ENCODE measurements at places on chromosomes 2 and 18.
A peak's percentile ranks its signal among the peaks of the same experiment; 100 is the strongest.

GRCh38 chr2:159009940-159010339 is 41.5 kb downstream of the TANC1 start:
- no peak for DNase-seq

GRCh38 chr2:137039482-137040152 is 274.3 kb downstream of the THSD7B start:
- DNase-seq, result no peak

- no peak for DNase-seq
Observed at GRCh38 chr2:152099367-152100050, 665 bp upstream of the CACNB4 start.

- DNase-seq, result no peak
Observed at GRCh38 chr2:86673986-86674670, 46.0 kb upstream of the RMND5A start.

GRCh38 chr18:12282442-12283039 is 25.5 kb upstream of the TUBB6 start:
- no peak for DNase-seq

DNA sequence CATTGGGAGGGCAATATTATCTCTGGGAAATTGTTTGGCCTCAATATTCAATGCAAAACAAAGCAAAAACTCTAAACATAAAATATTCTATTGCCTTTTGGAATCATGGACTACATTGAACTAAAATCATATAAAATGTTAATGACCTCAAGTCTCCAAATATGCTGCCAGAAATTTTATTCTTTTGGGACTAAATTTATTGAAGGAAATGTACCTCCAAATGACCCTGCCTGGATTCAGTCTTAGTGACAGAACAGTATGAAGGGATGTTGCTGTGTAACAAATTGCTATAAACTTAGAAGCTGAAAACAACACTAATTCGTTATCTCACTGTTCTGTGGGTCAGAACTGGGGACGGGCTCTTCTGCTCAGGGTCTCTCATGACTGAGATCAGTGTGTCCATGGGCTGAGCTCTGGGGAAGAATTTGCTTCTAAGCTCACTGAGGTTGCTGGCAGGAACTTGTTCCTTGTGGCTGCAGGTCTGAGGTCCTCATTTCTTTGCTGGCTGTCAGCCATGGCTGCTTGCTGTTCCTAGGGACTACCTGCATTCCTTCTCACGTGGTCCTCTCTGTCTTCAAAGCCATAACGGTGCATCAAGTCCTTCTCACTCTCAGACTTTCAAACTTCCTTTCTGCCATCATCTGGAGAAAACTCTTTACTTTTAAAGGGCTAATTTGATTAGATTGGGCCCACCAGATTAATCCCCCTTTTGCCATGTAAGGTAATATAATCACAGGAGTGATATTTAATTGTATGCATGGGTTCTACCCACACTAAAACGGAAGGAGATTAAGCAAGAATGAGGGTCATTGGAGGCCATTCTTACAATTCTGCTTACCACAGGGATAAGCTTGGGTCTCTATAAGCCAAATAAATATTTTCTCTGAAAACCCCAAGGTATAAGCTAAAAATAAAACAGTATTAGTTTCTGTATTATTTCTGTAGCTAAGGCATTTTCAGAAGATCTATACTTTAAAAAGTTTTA is 149.0 kb downstream of the ADCYAP1 start:
- DNase-seq, result no peak

DNA sequence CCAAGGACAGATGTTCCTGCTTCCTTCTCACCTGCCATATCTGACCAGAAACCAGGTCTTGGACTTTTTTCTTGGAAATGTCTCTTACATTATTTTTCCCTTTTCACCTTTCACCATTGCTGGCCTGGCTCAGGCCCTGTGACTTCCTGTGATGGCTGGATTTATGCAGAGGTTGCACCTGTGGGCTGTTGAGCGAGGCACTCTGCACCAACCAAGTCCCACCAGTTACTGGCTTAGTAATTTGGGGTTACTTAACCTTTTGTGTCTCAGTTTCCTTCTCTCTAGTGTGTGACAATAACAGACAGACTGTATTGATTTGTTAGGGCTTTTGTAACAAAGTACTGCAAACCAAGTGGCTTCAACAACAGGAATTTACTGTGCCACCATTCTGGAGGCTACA is 110.0 kb downstream of the INSIG2 start:
- DNase-seq, result no peak

DNA sequence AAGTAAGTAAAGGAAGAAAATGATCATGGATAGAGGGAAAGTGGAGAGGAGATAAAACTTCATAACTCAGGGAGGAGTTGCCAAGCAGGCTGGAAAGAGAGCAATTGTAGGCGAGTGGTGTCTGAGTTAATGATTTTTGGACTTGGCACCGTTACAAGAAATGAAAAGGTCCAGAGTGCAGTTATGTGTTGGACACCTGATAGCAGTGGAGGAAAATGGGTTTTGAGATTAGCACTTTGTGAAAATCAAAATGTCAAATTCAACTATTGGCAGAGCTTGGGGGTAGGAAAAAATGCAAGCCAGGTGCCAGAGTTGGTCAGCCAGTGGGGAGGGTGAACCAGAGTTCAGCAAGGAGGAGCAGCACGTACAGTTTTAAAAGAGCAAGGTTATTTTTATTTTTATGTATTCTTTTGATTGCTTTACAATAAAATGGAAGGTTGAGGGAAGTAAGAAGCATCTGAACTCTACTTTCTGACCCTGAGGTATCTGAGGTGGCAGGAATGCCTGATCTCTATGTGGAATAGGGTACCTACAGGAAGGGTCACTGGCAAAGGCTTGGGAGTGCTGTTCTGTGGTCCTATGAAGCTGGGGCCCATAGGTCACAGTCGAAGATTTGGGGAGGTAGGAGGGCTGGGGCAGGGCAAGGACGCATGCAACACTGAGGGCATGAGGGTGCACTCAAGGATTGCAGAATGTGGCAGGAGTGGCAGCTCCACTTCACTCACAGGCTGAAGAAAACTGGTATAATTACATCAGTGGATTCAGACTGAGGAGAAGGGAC is 127.5 kb downstream of the CD8B2 start:
- DNase-seq, result no peak

DNA sequence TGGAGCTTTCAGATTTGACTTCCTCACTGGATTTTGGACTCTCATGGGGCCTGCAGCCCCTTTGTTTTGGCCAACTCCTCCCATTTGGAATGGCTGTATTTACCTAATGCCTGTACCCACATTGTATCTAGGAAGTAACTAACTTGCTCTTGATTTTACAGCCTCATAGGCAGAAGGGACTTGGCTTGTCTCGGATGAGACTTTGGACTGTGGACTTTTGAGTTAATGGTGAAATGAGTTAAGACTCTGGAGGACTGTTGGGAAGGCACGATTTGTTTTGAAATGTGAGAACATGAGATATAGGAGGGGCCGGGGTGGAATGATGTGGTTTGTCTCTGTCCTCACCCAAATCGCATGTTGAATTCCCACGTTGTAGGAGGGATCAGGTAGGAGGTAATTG is 233.4 kb upstream of the GALNT5 start:
- DNase-seq, result no peak

GRCh38 chr18:43620936-43621335 is 343.6 kb upstream of the SYT4 start:
- DNase-seq, result no peak

DNA sequence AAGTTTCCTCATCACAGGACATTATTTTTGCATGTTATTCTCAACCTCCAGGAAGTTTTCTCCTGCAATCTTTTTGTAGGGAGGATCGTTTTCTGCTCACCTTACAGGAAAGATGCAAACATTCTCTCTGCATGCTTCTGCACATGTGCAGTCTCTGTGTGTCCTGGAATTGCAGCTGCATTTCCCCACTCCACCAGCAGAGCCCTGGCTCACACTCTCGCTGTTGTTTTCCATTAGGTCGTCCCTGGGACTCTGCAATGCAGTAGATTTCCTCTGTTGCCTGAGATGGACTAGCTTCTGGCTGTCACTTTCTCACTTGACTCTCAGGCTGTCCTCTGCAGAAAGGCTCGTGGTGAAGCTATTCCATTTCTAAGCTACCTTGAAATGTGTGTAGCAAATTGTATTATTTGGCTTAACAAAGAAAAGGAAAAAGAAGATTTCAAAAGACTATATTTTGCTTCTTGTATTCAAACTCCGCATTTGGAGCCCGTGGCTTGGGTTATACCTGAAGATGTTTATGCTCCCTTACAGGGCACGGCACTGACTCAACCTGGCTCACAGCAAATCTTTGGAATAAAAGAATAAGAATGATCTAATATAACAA is 346.7 kb downstream of the RAD51AP2 start:
- no peak for DNase-seq

DNA sequence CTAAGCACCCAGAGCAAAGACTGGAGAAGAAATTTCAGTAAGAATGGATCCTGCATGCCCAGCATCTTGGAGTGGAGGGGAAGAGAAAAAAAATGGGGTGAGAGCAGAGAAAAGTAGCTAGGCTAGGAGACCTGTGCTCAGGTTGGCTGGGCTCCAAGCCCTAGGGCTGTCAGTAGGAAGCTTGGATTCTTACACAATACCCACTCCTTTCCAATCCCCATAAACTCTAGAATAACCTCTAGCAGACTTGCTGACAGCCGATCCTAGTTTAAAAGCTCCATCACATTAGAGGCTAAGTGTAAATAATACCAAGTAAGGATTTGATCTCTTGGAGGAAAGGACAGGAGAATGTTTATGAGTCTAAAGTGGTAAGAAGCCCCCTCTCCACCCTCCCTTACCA is 46.2 kb upstream of the NABP1 start:
- DNase-seq, result no peak

GRCh38 chr2:159744363-159744762 is 32.1 kb downstream of the MARCHF7 start:
- DNase-seq, result no peak

DNA sequence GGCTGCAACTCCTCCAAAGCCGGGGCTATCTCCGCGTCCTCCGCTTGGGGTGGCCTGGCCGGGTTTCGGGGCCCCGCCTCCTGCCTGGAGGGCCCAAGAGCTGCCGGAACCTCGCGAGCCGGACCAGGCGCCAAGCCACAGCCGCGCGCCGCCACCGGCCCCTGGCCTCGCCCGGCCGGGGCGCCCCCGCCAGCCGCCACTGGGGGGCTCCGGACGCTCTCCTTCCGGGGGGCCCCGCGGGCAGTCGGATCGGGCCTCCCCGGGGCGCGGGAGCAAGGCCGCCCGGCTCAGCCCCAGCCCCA is 17.4 kb upstream of the HAAO start:
- no peak for DNase-seq

DNA sequence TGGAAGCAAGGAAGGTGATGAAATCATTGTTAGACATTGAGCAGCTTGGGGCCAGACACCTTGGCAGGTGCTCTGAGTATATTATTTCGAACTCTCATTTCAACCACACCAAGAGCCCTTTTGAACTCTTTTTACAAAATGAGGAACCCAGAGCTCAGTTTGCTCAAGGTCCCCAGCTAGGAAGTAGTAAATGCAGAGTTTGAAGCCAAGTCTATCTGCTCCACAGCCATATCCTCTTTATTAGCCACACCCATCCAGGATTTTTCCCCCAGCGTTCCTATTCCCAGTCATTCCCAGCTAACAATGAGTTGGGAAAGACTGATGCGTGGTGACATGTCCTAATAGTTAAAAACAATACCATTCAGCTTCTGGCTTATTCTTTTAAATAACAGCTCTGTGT is 40.2 kb downstream of the SEMA4F start:
- DNase-seq, result no peak

DNA sequence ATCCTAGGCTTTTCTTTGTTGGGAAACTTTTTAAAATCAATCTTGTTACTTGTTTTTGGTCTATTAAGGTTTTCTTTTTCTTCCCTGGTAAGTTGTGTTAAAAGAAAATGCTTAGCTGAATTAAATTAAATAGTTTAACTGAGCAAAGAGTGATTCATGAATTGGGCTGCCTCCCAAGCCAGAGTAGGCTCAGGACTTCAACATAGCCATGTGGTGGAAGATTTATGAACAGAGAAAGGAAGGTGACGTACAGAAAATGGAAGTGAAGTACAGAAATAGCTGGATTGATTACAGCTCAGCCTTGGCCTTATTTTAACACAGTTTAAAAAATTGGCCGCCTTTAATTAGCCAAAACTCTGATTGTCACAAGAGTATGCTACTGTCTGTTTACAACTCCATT is 27.9 kb upstream of the GALNT5 start:
- DNase-seq, result no peak

DNA sequence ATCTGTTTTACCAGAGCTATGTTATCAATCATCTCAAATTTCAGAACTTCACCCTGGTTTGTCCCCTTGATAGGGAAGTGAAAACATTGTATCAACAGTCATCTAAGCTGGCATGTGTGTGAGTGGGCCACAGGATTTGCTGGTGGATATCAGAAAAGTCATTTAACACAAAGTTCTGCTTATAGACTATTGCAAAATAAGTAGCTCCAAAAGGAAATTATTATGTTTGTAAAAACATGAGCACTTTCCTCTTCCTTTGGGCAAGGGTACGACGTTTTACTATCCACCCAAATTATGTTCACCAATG is 20.7 kb upstream of the COPS8 start:
- DNase-seq, result no peak

- no peak for DNase-seq
Observed at GRCh38 chr2:241939541-241939940, 70.0 kb downstream of the RTP5 start.

- no peak for DNase-seq
Observed at GRCh38 chr2:21552981-21553380, 429.2 kb downstream of the TDRD15 start.

DNA sequence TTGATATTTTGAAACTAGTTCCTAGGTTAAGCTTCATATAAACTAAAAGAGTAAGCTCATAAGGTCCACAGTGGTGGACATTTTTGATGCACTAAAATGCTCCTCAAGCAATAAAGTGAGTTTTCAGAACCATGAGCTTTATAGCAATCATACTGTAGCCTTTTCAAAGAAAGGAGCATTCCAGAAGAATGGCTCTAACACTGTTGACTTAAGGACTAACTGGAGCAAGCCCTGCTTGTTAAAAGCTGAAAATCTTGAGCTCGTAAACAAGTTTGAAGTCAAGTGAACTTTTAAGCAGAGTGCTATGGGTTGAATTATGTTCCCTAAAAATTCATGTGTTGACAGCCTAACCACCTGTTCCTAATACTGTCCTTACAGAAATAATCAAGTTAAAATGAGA is 38.0 kb downstream of the KYNU start:
- DNase-seq, result no peak

DNA sequence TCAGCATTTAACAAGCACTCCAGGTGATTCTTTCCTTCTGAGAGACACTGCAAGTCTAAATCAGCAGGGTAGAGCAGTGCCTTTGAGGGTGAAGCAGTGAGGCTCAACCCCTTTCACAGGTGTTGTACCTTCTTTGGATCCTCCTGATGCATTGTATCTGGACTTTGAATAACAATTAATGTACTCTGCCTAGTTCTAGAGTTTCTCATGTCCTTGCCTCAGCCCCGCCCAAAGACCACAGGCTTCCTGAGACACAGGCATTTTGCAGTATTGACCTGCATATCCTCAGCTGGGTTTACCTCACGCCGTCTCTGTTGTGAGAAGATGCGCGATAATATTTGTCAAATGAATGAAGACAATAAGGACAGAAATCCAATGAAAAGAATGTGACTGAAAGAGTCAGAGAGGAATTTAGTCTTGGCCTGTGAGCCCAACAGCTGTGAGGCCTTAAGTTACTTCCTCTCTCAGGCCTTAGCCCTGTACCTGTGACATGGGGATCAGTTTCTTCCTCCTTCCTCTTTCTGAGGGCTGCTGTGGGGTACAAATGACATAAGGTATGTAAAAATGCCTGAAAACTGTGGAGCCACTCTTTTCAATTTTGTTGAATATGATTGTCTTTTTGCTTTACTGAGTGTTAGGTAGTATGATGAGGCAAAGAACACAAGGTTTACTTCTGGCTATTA is 43.7 kb downstream of the WIPF1 start:
- peak; percentile 50 for DNase-seq
